ENCODE measurements at places on chromosomes 2 and 18. TPM values are rescaled to one million over a fixed set of nuclear protein-coding genes. Genes with fewer than 3 reads are reported as not detected.

The SERPINB10 gene
- total RNA-seq = not detected

The DRC1 gene
- not detected for total RNA-seq

DNA sequence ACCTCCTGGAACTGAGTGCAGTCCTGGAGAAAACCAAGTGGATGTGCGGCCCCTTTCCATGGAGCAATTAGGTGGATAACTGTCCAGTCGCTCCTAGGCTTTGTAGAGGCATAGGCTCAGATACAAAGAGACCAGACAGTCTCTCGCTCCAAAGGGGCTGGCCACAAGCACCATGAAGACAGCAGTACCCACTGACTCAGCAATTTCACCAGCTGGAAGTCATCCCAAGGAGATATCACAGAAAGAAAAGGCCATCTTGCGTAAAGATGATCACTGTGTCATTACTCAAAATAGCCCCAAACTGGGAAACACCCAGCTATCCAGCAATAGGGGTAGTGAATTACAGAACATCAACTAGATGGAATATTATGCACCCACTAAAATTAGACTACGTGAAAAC, 161.2 kb downstream of the MSH2 start:
- no peaks in the 10 kb centered on the region for H3K4me1 ChIP-seq
- no peak overlapping the region for H3K4me3 ChIP-seq
- H3K27ac ChIP-seq = no peak overlapping the region
- DNase-seq = no peak
- no peaks in the 10 kb centered on the region for H3K36me3 ChIP-seq

- H3K4me3 ChIP-seq = no peak overlapping the region
- H3K27ac ChIP-seq = no peak overlapping the region
- no peak for DNase-seq
- no peaks in the 10 kb centered on the region for H3K27me3 ChIP-seq
- no peaks in the 10 kb centered on the region for H3K36me3 ChIP-seq
Measured at GRCh38 chr2:71299507-71299906, 32.1 kb upstream of the ZNF638 start.

GRCh38 chr2:206533977-206534376, 90.6 kb downstream of the ADAM23 start:
- H3K27me3 ChIP-seq = no peaks in the 10 kb centered on the region
- DNase-seq = no peak
- H3K36me3 ChIP-seq = no peaks in the 10 kb centered on the region
- H3K4me1 ChIP-seq = peaks cover 6% of the 10 kb centered on the region

- H3K27ac ChIP-seq = no peak overlapping the region
- H3K4me1 ChIP-seq = peaks cover 24% of the 10 kb centered on the region
- H3K27me3 ChIP-seq = no peaks in the 10 kb centered on the region
- no peaks in the 10 kb centered on the region for H3K36me3 ChIP-seq
- peak; percentile 89 for DNase-seq
Measured at GRCh38 chr2:219541611-219542180, 1.9 kb downstream of the CHPF start.

- no peaks in the 10 kb centered on the region for H3K36me3 ChIP-seq
- DNase-seq = no peak
- H3K4me3 ChIP-seq = no peak overlapping the region
Measured at GRCh38 chr2:60961457-60961856, 56.1 kb upstream of the PEX13 start.

GRCh38 chr18:59459369-59460071, 100.5 kb upstream of the LMAN1 start:
- no peak overlapping the region for H3K27ac ChIP-seq
- H3K4me1 ChIP-seq = no peaks in the 10 kb centered on the region
- no peaks in the 10 kb centered on the region for H3K27me3 ChIP-seq
- DNase-seq = no peak
- no peaks in the 10 kb centered on the region for H3K36me3 ChIP-seq

DNA sequence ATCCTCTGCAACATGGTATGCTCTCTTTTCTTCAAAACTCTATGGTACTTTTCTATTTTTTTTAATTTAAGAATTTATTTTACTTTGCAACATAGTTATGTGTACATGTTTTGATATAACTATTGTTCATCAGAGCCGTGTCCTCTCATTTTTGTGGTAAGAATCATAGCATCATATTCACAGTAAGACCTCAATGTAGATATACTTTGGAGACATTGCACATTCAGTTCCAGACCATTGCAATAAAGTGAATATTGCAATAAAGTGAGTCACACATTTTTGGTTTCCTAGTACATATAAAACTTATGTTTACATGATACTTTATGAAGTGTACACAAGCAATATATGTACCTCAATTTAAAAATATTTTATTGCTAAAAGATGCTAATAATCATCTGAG, 22.7 kb upstream of the LINC00305 start:
- no peaks in the 10 kb centered on the region for H3K27me3 ChIP-seq
- H3K27ac ChIP-seq = no peak overlapping the region
- H3K4me1 ChIP-seq = no peaks in the 10 kb centered on the region
- H3K36me3 ChIP-seq = no peaks in the 10 kb centered on the region
- DNase-seq = no peak

DNA sequence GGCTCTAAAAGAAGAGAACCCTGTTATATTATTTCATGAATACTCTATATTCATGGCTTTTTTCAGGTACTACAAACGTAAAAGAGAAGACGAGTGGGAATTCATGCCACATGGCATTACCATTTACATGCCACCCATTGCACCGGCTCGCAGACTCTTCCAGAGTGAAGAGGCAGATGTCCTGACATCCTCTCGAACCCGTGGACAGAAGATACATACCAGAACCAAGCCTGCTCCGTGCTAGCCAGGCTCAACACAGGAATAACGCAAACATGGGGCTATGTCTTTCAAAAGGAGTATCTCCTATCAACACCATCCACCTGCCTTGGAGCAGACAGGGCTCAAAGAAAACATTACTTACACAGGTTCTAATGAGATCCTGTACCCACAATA, 168.8 kb downstream of the THADA start:
- H3K36me3 ChIP-seq = no peaks in the 10 kb centered on the region
- no peak overlapping the region for H3K4me3 ChIP-seq
- peaks cover 43% of the 10 kb centered on the region for H3K4me1 ChIP-seq
- H3K27me3 ChIP-seq = no peaks in the 10 kb centered on the region
- peak overlapping the region; percentile 64 for H3K27ac ChIP-seq

DNA sequence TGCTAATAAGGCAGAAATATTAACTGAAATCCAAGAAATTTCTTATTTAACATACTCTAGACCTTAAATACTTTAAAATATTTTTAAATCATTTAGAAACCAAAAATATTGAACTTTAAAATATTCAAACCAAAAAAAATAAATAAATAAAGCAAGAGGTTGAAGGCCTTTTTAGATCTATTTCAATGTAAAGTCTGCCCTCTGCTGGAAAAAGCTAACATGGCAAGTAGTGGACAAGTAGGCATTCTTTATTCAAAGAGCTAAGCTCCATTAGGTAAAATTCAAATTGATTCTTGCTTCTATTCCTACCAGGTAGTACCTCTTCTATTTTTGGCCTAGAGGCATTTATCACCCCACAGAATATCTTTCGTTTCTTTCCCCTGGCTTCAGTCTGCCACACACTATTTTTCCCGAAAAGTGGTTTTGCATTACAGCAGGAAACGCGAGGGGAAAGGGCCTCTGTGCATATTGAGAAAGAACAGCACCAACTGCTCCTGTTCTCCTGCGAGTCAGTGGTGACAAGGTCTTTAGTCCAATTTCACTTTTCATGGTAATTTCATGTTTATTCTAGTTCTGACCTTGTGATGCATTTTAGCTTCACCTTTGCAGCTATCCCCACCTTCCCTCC, 20.4 kb downstream of the IFIH1 start:
- no peaks in the 10 kb centered on the region for H3K36me3 ChIP-seq
- H3K4me3 ChIP-seq = no peak overlapping the region
- H3K4me1 ChIP-seq = no peaks in the 10 kb centered on the region
